Stimulated activated CD4-positive, alpha-beta T cell treated with anti-CD3 and anti-CD28 coated beads, Interleukin-15, amount 100 ng/mL, for 1 hour (primary cell): ENCODE measurements at places on chromosomes 2 and 18.

DNA sequence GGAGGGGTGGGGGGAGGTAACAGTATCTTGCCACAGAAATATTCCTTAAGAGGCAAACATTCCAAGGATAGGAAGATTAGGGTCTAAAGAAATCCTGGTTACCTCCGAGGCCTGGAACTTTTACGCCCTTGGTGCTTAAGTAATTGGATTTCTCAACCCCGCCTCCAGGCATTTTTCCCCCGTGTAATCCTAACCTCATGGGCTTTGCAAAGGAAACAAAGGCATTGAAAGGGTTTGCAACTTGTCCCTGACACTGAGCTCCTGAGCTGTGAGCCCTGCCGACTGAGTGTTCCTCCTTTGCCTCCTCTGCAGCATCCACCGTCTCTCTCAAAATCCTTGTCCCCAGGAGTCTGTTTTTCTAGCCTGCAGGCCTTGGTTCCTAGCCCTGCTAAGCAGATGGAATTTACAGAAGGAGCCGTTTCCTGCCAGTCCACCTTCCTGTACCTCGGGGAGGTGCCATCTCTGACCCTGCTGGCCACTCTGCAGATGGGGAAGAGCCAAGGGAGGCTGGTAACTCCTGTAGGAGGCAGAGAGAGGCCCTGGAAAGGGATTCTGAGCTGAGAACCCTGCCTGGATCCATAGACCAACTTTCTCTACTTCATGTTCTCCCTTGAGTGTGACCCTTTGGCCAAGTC is 24.2 kb downstream of the TET3 start:
- DNase-seq, result no peak

DNA sequence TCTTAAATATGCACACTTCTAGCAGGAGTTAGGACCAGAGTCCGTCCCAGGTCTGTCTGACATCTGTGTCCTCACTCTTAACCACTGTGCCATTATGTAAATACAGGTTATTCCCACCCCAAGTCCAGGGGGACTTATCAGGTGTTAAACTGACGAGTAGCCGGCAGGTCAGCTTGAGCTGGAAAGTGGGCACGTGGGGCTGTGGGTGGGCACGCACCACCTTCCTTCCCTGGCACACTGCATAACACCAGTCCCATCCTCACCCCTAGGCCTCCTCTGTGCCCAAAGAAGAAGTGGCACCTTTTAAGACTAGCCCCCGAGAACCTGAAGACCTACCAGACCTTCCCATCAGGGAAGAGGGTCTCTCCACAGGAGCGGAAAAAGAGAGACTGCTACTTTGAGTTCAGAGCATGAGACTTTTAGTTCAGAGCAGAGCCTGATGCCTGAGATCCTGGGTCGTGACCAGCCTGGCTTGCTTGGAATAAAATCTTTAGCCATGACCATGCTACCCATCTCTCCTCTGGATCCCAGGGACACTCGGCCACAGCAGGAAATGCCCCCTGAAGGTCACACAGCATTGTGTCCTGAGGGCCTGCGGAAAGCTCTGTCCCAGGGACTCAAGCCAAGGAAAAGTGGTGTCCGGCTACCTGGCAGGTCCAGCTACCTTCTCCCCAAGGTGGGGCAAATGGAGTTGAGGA is 62.0 kb downstream of the CIB4 start:
- DNase-seq, result no peak

GRCh38 chr2:165691615-165692014 is 102.4 kb downstream of the GALNT3 start:
- DNase-seq, result no peak

- DNase-seq, result no peak
These were observed 4.2 kb upstream of the ROCK1 start for GRCh38 chr18:21115519-21116411.

DNA sequence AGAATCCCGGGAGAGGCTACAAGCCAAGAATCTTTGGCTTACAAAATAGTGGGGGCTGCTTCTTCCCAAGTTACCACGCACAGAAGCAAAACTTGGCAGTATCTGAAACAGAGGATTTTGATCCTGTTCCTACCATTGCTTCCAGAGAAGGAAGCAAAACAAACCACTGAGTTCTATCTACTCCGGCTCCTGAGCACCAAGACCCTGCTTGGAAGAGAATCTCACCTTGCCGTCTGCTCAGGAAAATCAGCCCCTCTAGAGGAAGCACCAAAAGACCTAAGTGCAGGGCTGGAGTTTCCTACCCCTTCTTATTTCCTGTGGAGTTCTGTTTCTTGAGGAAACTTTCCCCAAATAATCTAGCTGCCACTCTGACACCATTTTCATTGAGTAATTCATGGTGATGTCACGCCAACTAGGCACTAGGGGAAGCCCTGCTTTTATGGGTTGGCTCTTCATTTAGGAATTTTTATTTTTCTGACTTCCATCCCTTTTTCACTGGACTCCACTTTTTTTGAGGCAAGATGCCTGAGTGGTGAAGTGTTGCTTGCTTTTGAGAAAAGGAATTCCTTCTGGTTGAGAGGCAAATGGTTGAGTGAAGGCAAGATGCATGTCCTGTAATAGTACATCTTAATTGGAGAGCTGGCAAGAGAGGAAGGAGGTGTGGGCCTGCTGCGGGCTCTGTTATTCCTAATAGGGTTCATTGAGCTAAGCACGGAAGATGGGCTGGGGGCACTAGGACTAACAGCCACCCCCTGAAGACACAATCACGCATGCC is 36.8 kb upstream of the EML4 start:
- no peak for DNase-seq

GRCh38 chr18:32435631-32436500 is 34.8 kb downstream of the GAREM1 start:
- no peak for DNase-seq

DNA sequence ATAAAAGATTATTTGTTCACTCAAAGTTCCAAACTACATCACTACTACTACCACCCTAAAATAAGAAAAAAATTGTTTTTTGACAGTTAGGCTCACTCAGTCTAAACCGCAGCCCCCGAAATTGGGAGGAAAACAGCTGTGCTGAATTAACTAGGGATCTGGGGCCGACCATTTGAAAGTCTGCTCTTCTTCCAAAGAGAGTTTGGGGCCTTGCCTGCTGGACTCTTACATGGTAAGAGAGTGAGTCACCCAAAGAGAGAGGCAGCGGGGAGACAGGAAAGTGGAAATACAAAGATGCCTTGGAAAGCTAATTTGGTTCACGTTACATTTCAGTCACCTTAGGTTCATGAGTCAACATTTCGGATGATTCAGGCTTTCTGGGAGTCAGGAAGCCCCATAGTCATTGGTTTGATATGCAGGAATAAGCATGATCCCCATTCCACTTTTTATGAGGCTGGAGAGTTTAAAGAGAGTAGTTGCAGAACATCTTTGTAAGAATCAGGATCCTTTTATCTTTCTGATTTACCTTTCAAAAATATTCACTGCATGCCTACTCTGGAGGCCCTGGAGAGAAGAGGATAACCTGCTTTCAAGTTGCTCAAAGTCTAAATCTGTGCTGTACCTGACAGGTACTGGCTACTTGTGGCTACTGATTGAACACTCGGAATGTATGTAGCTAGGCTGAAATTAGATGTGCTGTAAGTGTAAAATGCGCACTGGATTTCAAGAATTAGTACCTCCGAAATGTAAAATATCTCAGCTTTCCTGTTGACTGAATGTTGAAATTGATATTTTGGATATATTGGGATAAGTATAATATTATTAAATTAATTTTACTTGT is 995 bp upstream of the RTN4 start:
- no peak for DNase-seq

GRCh38 chr2:134310107-134311079 is 56.5 kb downstream of the MGAT5 start:
- no peak for DNase-seq

DNA sequence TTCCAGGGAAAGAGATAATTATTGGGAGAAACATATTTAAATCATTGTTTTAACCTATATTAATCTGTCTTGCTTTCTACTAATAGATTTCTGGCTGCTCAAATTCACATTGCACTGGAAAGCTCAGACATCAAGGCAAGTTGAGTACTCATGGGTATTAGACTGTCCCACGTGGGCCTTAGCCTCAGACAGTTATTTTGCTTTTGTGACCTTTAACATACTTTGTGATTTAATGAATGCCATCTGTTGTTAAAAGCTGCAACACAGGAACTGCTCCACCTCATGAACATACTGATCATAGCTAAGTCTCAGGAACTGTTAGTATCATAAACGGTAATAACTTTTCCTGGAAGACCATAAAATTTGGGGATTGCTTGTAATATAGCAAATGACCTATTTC is 2.7 kb upstream of the LCT start:
- no peak for DNase-seq

DNA sequence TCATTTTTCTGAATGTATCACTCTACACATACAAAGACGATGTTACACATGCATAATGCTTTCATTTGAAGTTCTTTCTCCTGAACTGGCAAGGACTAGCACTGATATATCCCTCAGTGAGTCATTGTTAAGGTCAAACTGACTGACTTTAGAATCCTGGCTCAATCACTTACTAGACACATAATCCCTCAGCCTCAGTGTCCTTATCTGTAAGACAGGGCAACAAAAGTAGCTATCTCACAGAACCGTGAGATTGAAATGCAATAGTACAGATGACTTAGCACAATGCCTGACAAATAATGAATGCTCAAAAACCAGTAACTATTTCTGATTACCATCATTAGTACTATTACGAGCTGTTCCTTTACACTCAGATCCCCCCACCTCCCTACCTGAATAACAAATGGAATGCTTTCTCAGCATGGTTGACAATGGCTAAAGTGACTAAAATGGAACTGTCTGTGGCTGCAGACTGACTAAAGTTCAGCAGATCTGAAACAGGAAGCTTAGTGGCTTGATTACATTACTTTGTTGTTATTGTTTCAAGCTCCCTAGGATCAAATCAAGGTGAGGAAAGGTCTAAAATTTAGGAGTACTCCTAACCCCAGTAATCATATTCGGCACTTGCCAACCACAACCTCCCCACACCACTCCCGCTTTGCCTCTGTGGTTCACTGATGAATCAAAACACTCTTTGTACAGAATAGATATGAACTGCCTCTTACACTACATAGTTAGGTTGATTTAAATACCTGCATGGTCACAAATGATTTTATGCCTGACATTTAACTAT is 35.8 kb upstream of the CACNB4 start:
- DNase-seq, result no peak

- DNase-seq, result no peak
These were observed 27.9 kb downstream of the RMND5A start for GRCh38 chr2:86747711-86748639.

- DNase-seq, result no peak
These were observed 26.0 kb upstream of the TNS1 start for GRCh38 chr2:218028562-218029348.

DNA sequence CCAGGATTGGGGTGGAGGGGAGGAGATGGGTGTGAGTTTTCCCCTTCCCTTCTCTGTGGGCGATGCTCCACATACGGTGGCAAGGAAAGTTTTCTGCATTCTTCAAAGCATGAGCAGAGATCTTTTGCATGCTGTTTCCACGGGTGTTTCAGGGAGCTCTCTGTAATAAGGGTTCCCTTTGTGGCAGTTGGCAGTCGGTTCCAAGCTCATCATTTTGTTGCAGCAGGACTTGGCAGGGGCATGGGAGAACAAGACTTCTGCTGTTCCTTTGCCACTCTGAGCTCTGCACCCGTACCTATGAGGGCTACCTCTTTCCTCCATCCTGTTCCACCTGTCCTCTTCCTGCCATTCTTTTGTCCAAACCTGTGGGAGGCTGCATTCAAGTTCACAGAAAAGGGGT is 71.3 kb upstream of the SPRED2 start:
- DNase-seq, result no peak

DNA sequence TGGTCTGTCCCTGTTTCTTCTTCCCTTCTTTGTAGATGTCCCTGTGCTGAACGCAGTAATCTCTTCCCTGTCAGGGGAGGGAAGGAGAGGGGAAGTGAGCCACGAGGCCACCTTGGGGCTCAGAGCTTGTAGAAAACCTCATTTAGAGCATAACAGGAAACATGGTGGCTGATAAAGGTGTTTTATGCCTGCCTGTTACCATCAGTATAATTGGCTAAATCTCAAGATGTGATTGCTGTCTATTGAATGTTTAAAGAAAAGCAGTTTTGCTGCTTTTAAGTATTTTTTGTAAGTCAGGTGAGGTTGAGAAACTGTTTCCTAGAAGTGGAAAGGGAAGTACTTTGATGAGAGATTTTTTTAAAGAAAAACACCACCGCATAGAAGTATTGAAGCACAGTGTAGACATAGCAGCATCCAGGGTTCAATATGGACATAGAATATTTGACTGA is 59.7 kb upstream of the PDK1 start:
- no peak for DNase-seq

- no peak for DNase-seq
These were observed 103.0 kb downstream of the TRIB2 start for GRCh38 chr2:12819721-12820120.

GRCh38 chr18:70822691-70823090 is 533.8 kb downstream of the SOCS6 start:
- DNase-seq, result no peak

DNA sequence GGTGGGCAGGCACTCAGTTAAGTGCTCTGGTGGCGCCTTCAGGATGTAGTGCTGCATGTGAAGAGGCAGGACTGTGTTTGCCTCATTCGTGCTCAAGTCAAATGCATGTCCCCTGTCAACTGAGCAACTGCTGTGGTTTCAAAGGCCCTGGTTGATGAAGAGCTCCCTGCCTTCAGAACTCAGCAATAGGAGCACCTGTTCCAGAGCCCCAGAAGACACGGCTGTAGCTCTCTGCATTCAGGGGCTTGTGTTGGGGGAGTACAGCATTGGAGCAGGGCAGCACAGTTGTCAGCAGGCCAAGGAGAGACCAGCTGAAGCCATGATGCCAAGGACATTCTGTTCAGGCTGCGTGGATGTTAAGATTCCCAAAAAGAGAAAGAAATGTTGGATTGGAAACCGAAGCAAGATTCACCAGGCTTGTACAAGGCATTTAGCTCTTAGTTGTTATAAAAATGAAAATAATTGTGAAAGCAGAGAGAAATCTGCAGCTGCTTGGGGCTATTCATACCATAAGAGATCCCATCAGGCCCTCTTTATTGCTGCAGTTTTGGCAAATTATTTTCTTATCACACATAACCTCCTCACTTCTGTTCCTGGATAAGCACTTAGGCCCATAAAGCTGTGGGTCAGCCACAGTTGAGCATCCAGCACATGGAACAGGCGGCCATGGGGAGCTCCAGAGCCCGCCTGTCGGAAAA is 252.4 kb upstream of the ZNF521 start:
- no peak for DNase-seq

DNA sequence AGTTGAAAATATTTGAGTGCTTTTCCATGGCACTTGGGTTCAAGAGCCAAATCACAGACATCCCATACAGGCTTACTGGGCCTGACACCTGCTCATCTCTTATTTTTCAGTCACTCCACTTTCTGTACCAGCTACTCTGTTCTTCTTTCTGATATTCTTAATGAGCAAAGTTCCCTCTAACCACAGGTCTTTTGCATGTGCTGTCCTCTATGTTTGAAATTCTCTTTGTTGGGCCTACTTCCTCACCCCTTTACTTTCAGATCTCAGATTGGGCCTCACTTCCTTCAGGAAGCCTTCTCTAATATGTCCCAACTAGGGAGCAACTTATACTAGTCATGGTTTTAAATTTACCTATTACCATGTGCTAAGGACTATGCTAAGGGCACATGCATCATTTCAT is 81.8 kb upstream of the RBMS1 start:
- no peak for DNase-seq

- no peak for DNase-seq
These were observed 1596.5 kb upstream of the LRRTM1 start for GRCh38 chr2:81901017-81901416.
